ENCODE measurements at places on chromosomes 4 and X.
A peak's percentile ranks its signal among the peaks of the same experiment; 100 is the strongest.

DNA sequence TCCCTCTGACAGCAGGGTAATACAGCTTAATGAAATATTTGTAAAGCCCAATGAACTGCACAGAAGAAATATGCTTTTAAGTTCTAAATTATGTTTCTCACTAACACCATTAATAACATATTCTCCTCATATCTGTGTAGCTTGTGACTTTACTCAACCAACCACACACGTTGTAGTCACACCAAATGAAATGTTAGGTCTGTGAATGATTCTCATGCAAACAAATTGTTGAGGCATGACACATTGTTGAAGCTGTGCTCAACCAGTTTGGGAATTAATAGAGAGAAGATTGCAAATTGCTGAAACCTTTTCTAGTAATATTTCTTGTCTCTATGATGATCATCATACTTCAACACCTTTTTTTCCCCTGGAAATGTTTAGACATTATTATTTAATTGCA lies 645.9 kb downstream of the PCDH7 start:
- DNase-seq = peak; percentile 39

GRCh38 chrX:145865082-145865481 lies 47.5 kb downstream of the SLITRK2 start:
- DNase-seq = no peak

DNA sequence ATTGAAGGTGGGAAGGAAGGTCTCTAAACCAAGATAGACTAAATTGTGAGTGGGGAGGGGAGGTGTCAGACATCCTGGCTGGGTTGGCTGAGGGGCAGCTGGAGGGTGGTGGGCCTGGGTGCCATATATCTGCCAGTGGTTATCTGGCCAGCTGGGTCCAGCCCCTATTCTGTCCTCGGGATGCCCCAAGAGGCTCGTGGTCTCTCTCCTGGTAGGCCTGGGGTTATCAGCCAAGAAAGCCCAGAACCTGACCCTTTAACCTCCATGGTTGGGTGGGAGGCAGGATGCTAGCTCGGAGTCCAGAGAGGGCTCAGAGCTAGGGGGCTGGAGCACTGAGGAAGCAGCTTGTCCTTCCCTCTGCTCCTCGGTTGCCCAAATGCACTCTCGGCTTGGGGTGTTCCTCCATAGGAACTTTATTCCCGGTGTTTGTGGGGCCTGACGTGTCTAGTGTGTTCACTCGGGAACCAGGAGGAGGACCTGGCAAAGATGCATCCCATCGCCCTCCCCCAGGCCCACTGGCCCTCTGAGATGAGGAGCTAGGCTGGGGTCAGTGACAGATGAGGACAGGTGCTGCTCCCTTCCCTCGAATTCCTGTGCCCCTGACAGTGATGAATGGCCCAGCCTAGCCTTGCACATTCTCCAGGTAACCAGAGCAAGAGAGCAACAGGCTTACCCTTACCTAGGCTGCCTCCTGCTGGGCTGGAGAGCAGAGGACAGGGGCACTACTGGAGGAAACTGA lies 5.2 kb upstream of the EFNB1 start:
- DNase-seq = no peak

DNA sequence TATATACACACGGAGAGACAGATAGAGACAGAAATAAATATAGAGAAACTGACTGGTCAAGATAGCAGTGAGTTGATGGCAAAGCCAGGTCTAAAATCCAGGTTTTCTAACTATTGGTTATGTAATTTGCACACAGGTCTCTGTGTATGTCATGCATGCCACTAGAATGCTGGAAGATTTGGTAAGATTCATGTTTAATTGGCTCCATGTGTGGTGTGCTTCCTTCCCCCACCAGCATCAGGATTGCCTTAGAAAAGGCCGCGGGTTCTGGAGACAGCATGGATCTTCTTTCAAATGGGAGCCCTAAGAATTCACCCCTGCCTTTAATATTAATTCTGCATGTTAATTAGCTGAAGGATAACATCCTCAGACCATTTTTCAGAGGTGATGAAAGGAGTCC lies 31.3 kb downstream of the HAND2 start:
- no peak for DNase-seq

DNA sequence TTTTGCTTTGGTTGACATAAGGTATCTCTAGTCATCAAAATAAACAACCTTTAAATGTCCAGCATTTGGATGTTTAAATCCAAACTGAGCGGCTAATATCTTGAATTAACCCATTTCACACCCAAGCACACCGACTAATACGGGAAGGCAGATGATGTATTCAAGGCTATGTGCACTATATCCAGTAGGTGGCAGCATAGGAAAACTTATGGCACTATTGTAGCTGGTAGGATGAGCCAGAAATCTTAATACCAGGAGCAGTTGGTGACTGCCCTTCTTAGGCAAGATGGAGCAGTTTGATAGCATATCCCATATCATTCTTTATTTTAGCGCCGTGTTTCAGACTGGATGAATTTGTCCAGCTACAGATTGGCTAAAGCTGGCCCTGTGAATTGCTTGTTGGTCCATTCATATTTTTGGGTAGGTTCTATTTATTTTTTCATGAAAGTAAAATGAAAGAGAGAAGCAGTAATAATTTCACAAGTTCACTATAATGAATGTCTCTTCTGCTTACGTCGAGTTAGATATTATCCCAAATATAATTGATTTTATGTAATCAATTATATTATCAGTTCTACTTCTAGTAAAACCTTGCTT lies 24.4 kb downstream of the UCHL1 start:
- peak; percentile 59 for DNase-seq
